ENCODE measurements at places on chromosomes 1 and 21.
A peak's percentile ranks its signal among the peaks of the same experiment; 100 is the strongest.

DNA sequence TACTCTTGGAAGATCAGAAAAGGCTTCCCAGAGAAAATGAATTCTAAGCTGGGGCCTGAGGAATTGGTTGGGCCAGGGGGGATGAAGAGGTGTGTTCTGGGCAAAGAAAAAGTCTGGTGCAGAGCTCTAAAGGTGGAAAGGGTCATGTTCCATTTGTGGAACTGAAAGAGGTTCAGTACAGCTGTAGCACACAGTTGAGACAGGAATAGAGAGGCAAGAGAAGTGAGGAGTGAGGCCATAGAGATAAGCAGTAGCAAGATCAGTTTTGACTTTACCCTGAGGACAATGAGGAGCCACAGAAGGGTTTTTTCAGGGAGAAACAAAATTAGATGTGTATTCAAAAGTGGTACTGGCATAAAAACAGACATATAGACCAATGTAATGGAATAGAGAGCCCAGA is 30.3 kb upstream of the MUTYH start:
- DNase-seq, result peak; percentile 15

DNA sequence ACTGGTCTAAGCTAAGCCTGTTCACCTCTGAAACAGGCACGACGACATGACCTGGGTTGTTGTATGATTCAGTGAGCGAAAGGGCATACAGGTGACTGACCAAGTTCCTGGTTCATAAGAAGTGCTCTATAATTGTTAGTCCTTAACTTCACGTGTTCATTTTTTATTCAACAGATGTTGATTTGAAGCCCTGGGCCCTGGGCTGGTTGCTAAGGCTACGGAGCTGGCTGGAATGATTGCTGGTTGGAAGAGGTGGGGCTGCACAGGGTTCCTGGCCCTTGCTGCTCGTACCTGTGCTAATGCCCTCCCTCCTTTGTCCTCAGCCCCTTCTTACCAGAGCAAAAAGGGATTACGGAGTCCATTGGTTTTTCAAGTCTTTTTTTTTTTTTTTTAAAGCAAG is 111.3 kb upstream of the CSF3R start:
- DNase-seq, result no peak

DNA sequence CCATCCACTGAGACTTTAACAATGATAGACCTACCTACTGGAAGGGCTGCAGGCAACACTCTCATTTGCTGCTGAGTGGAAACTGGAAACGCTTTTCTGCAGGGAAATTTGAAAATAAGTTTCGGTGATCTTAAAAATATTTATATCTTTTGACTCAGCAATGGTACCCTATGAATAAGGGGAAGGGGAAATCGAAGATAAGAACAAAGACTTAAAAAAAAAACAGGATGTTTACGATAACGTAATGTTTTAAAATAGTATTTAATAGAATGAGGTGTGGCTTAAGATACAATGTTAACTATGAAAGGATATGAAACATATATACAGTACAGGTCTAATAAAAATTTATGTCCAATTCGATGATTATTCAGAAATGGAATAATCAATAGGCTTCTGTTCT is 34.8 kb upstream of the CSF1 start:
- DNase-seq, result no peak

GRCh38 chr1:76124196-76124595 is 49.6 kb downstream of the ST6GALNAC3 start:
- DNase-seq, result no peak

- DNase-seq, result no peak
Observed at GRCh38 chr1:189983166-189983890, 494.3 kb downstream of the BRINP3 start.

DNA sequence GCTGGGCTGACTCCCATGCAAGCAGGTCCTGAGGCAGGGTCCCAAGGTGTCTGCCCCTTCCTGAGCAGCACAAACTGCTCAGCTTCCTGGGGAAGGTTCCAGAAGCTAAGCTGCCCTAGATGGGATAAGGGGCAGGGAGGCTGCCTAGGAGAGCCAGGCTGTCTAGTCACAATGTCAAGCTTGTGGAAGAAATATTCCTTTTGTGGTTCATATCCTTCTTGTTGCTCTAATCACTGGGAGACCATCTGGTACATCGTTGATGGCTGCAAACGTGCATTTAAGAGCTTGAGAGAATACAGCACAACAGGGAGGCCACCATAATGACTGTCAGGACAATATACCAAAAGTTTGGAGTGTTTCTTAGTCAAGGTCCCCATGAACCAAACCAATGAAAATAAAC is 67.4 kb downstream of the SLC16A1 start:
- DNase-seq, result no peak

- DNase-seq, result no peak
Observed at GRCh38 chr1:42186152-42186551, 21.6 kb upstream of the GUCA2A start.

DNA sequence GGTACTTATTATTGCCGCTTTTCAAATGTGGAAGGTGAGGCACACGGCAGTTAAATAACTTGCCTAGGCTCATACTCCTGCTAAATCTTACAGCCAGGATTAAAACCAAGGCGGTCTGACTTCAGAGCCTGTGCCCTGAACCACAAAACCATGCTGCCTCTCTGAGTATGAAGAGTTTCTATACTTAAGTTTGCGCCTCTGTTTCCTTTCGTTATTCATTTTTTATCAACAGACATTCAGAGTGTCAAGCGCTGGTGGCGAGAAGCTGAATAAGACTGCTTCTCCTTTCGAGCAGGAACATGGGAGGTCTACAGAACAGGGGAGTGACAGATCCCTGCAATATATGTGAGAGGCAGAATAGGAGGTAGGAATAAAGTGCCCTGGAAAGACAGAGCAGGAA is 96.0 kb upstream of the DUSP10 start:
- peak; percentile 77 for DNase-seq

GRCh38 chr1:156126630-156127534 is 12.4 kb downstream of the LMNA start:
- DNase-seq, result peak; percentile 100

GRCh38 chr1:66576645-66577044 is 42.7 kb downstream of the SGIP1 start:
- DNase-seq, result no peak

DNA sequence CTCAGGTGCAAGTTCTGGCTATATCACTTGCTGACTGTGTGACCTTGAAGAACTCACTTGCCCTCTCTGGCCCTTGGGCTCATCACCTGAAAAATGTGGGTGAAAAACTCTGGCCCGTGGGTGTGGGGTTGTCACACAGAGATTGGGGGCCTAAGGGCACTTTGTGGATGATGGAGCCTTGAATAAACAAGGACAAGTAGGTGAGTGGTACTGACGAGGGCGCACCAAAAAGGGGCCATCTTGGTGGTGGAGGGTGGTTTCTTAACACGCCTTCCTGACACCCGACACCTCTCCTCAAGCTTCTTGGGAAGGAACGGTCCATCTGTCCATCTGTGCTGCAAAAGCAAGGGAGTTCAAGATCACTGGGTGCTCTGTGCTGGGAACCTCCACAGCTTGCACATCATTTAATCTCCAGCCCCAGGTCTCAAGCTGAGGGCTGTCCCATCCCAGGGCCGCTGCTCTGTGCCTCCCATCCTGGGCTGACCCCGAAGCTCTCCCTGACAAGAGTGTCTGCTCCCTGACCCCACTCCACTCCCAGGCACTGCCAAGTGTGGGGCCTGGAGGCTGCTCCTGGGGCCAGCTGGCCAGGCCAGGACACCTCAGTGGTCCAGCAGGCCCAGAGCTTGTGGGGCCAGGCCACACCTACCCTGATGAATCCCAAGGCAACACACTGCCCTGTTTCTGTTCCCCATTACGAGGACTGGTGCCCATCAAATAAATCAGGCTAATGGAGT is 97.3 kb downstream of the GLIS1 start:
- DNase-seq, result no peak

- no peak for DNase-seq
Observed at GRCh38 chr1:157704878-157705277, 4.3 kb upstream of the FCRL3 start.

Data from MV-4-11 (cell line).